ENCODE measurements at places on chromosomes 7 and 10.

DNA sequence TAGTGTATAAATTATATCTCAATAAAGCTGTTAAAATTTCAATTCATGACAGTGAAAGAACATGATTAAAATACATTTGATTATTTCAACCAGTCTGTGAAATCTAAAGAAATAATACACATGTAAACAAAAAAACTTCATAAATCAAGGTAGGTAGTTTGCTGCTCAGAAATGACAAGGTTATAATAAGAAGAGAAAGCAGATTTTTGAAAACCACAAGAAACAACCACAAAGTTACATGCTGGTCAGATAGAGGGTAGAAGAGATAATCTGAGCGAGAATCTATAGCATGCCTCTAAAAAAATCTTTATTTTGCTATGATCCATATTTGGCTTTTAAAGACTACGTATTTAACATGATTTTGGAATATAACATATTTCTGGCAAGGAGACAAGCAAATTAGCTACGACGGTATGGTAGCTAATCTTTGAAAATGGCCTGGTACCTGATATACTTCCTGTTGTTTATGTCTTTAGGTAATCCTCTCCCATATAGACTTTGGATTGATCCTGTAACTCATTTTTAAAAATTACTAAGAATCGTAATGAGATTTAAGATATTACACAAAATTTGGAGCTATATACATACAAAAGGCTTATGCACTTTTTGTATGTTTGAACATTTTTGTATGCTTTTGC, 23.5 kb upstream of the VCL start:
- DNase-seq: no peak

GRCh38 chr7:1843271-1843861, 173.3 kb downstream of the ELFN1 start:
- no peak for DNase-seq

DNA sequence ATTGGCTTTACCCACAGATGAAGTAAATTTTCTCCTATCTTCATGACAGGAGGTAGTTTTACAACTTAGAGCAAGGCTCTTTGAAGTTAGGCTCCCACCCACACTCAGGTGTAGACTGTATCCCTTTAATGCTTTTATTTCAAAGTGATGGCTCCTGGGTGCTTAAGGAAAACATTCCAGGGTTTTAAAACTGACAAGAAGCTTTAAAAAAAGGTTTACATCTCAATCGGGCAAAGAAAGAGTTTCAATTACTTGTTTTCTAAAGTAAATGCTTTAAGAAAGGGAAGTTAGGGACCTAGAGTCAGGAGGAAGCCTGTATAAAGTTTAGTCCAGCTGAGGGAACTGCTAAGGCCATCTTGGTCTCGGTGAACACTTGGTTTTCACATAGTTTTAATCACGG, 1153.8 kb upstream of the C7orf33 start:
- no peak for DNase-seq

DNA sequence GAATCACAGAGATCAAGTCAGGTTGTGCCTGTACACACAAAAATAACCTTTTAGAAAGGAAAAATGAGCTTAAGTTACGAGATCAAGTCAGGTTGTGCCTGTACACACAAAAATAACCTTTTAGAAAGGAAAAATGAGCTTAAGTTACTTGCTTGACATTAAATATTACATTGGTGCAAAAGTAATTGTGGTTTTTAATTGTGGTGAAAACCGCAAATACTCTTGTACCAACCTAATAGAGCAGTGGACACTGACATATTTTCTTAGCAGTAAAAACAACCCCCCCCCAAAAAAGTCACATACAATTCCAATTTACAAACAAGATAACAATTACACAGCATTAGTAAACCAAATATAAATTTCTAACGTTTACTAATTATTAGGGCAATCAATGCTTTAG, 595.6 kb downstream of the GRM8 start:
- DNase-seq: no peak

- no peak for DNase-seq
Measured at GRCh38 chr10:131227163-131227740, 84.3 kb downstream of the TCERG1L start.

GRCh38 chr7:36984041-36984521, 259.8 kb upstream of the AOAH start:
- no peak for DNase-seq

- peak; percentile 94 for DNase-seq
Measured at GRCh38 chr10:30812018-30812851, 182.7 kb upstream of the LYZL2 start.

- no peak for DNase-seq
Measured at GRCh38 chr10:77034795-77035194, 602.8 kb downstream of the KCNMA1 start.

GRCh38 chr10:87983716-87984115, 120.3 kb downstream of the PTEN start:
- DNase-seq: no peak

GRCh38 chr7:32865448-32866030, 26.0 kb downstream of the KBTBD2 start:
- no peak for DNase-seq

DNA sequence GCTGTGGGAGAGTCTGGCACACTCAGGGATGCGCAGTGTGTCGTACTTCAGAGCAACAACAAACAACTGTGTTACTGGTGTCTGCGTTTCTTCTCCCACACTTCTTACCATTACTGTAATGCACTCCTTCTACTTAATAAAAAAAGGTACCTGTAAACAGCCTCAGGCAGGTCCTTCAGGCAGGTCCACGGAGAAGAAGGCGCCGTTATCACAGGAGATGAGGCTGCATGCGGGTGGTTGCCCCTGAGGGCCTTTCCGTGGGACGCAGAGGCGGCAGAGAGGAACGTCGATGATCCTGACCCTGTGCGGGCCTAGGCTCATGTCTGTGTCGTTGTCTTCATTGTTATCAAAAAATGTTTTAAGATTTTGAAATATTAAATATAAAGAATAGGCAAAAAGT, 29.4 kb downstream of the NKX6-2 start:
- DNase-seq: no peak

- no peak for DNase-seq
Measured at GRCh38 chr10:97013568-97013967, 172.2 kb downstream of the SLIT1 start.

DNA sequence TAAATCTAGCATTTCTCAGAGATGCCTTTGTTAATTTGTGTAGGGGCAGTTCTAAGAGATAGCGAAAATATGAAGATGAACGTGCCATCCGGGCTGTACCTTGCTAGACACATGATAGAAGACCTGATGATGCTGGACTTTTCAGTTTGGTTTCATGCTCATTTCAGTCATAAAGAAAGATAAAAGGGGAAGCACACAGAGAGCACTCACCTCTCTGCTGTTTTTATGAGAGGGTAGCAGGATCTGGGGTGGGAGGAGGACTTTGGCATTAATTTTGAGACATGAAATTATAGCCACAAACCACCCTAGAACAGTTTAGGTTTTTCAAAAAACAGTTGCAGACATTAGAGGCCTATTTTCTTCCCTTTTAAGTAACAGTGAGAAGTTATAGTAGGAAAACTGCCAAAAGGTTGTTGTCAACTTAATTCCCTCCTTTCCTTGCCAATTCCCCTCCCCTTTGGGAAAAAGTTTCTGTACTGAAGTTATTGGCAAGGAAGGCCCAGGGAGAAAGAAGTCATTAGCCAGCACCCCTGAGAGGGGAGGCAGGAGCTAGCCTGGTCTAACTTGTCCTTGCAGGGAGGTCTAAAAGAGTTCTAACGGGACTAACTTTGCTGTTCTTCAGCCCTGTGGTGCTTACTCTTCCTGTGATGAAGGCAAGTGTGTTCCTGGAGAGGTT, 2.6 kb downstream of the ST7 start:
- no peak for DNase-seq

GRCh38 chr10:28668363-28669226, 8.7 kb upstream of the BAMBI start:
- DNase-seq: no peak

GRCh38 chr7:111282626-111283025, 191.7 kb downstream of the LRRN3 start:
- DNase-seq: no peak

GRCh38 chr7:123039269-123039668, 43.8 kb upstream of the TAS2R16 start:
- no peak for DNase-seq
